ENCODE measurements at places on chromosomes 11 and 22.
A peak's percentile ranks its signal among the peaks of the same experiment; 100 is the strongest.

GRCh38 chr11:62501432-62501891, 45.1 kb downstream of the AHNAK start:
- peaks cover 31% of the 10 kb centered on the region for H3K27me3 ChIP-seq
- H3K36me3 ChIP-seq: no peaks in the 10 kb centered on the region
- peak overlapping the region; percentile 38 for H3K27ac ChIP-seq
- peaks cover 10% of the 10 kb centered on the region for H3K4me1 ChIP-seq

DNA sequence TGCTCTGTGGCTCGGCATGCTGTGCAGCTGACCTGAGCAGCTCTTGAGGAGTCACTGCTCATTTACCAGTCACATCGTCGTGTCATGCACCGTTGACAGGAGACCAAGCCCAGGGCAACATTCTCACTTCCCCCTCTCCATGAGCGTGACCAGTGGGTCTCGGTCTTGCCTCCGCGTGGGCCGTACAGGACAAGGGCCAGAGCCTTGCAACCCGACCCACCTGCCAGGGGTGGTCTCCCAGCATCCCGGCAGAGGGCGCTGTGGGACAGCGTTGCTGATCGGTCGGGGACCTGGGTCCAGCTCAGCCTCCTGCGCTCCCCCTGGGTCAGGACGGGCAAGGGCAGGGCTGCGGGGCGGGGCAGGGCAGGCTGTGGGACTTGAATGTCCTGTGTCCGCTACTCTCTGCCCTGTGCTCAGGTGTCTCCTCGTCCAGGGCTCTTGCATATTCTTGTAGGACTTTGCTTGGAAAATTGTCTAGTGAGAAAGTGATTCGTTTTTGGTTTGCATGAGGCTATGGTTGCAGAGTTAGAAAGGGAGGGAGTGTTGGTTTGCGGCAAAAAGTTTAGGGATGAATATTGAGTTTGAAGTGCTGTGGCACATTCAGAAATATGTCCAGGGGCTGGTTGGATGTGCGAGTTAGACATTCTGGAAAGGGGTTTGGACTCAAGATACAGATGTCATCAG, 16.2 kb downstream of the EIF4G2 start:
- H3K27me3 ChIP-seq: peaks cover 6% of the 10 kb centered on the region
- peaks cover 24% of the 10 kb centered on the region for H3K36me3 ChIP-seq
- H3K4me3 ChIP-seq: no peak overlapping the region
- H3K27ac ChIP-seq: no peak overlapping the region
- H3K4me1 ChIP-seq: peaks cover 20% of the 10 kb centered on the region

- no peak overlapping the region for H3K27ac ChIP-seq
- H3K36me3 ChIP-seq: no peaks in the 10 kb centered on the region
- H3K4me1 ChIP-seq: no peaks in the 10 kb centered on the region
Measured at GRCh38 chr11:35491231-35491871, 34.1 kb downstream of the PAMR1 start.

DNA sequence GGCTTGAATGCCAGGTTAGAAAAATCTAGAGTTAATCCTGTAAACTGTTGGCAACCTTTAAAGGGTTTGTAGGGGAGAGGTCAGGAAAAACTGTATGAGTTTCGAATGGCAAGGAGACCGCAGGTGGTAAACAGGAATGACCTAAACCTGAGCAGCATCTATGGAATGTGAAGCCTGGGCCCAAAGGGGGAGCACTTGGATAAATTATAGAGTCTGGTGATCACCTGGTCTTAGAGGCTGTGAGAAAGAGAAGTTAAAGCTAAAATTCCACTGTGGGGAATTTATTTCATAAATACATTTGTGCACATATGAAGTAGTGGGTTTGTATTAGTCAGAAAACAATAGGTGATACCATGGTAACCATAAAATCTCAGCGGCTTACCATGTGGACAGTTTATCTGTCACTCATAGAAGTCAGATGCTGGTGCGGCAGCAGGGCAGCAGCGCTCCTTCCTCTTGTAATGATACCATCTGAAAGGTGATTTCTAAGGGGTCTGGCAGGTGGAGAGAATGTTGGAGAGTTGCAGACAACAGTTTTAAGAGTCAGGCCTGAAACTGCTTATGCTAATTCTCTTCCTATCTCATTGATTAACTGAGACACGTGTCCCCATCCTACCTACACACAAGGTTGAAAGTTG, 1104.4 kb upstream of the CCDC90B start:
- H3K4me1 ChIP-seq: no peaks in the 10 kb centered on the region
- DNase-seq: no peak
- H3K27ac ChIP-seq: no peak overlapping the region
- no peaks in the 10 kb centered on the region for H3K36me3 ChIP-seq
- H3K27me3 ChIP-seq: no peaks in the 10 kb centered on the region

DNA sequence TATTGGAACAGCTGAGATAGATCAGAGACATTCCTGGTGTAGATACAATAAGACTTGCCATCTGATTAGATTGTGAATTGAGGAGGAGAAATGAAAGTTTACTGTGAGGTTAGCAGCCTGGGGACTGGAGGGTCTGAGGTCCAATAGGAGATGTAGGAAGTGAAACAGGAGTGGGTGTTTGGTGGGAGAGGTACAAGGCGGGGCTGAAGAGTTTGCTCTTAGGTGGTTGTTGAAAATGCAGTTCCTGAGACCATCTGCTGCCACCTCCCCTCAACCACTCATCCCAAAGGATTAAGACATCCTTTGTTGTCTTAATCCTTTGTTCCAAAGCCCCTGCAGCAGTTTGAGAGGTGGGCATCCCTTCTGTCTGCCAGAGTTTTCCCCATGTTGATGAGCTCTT, 14.8 kb downstream of the PIWIL4 start:
- H3K27ac ChIP-seq: no peak overlapping the region
- no peak for DNase-seq
- no peaks in the 10 kb centered on the region for H3K4me1 ChIP-seq
- no peaks in the 10 kb centered on the region for H3K27me3 ChIP-seq
- H3K36me3 ChIP-seq: no peaks in the 10 kb centered on the region

Measured in activated CD4-positive, alpha-beta T cell treated with anti-CD3 and anti-CD28 coated beads, Interleukin-2, amount 10 ng/mL, durations not matched to agents 7 days and 5 days (primary cell).